ENCODE measurements at places on chromosomes 1 and 21. TPM values are rescaled to one million over a fixed set of nuclear protein-coding genes. Genes with fewer than 3 reads are reported as not detected.

Gene SPOCD1
- total RNA-seq = 3.9 TPM

Gene C1orf185
- total RNA-seq = not detected

Gene CLDN17
- not detected for total RNA-seq

Gene TSPEAR
- not detected for total RNA-seq

Gene KCNH1
- total RNA-seq = 2.1 TPM

Gene SNX7
- 23.9 TPM for total RNA-seq

Gene MPZ
- 0.13 TPM for total RNA-seq
